Left cardiac atrium (tissue), 4 donors: ENCODE measurements at places on chromosomes 6 and 20. TPM values are rescaled to one million over a fixed set of nuclear protein-coding genes. Genes with fewer than 3 reads are reported as not detected.
A peak's percentile ranks its signal among the peaks of the same experiment; 100 is the strongest.

The SLC22A16 gene
- 0.26 TPM for total RNA-seq

The DEFB128 gene
- not detected for total RNA-seq

The FAM83C gene
- total RNA-seq: not detected

The SSTR4 gene
- total RNA-seq: not detected

DNA sequence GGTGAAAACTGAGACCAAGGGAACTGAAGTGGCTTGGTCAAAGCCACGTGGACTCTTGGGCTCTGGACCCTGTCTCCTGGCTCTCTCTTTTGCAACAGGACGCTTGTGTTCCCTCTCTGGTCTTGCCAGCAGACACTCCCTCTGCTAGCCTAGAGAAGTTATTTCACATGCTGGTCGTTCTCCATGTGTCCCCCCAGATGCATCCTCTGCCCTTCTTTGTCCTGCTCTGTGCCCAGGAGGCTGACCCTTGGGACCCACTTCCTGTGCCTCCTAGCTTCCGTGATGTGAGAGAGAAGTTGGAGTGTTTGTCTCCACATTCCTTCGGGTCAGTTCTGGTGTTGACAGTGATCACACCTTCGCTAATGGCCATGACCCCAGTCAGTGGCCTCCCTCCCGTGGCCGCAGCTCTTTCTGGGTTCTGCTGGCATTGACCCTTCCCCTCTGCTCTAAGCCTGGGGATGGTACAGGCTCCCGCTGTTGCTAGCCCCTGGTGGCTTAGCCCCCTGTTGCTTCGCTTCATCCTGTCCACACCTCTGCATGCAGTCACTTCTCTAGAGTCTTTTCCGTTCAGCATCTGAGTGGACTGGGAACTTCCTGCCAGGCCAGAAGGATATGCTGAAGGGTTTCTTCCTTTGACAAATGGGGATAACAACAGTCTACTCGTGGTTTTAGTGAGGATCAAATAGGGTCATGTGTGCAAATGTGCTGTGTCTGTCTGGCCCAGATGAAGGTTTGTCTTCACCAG is 70.1 kb upstream of the BMP2 start:
- no peak for DNase-seq

GRCh38 chr6:3291346-3291745 is 32.6 kb downstream of the PSMG4 start:
- no peak for DNase-seq

The NT5E gene
- total RNA-seq: 9.5 TPM

The ID4 gene
- total RNA-seq: 9.0 TPM

The MMS22L gene
- 4.0 TPM for total RNA-seq

- DNase-seq: no peak
These were observed 1.4 kb downstream of the PREP start for GRCh38 chr6:105401247-105402089.

DNA sequence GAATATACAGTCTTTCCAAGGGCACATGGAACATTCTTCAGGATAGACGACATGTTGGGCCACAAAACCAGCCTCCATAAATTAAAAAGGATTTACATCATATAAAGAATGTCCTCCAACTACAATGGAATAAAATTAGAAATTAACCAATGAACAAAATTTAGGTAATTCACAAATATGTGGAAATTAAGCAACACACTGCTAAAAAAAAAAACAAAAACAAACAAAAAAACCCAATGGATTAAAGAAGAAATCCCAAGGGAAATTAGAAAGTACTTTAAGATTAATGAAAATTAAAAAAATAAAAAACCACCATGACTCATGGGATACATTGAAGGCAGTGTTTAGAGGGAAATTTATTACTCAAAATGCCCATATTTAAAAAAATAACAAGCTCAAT is 21.4 kb upstream of the NT5E start:
- DNase-seq: no peak

GRCh38 chr6:125375821-125376220 is 74.1 kb upstream of the HDDC2 start:
- DNase-seq: no peak

The MYO6 gene
- 6.5 TPM for total RNA-seq

DNA sequence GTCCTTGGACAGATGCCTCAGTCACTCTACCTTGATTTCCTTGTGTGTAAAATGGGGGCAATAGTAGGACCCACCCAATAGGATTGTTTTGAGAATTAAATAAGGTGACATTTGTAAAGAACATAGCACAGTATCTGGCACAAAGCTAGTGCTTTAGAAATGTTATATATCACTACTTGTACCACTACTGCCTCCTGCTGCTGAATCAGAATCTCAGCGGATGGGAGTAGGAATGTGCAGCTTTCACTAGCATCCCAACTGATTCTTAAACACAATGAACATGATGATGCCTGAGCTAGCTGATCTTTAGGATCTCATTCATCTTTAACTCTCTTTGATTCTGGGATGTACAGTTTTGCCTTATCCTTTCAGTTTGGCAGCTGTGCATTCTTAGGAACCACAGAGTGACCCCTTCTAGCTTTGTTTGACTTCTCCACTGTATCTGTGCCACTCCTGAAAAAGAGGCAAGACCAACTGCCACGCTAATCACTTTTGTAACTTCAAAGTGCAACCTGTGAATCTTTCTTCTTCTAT is 7.2 kb downstream of the PBOV1 start:
- DNase-seq: no peak

DNA sequence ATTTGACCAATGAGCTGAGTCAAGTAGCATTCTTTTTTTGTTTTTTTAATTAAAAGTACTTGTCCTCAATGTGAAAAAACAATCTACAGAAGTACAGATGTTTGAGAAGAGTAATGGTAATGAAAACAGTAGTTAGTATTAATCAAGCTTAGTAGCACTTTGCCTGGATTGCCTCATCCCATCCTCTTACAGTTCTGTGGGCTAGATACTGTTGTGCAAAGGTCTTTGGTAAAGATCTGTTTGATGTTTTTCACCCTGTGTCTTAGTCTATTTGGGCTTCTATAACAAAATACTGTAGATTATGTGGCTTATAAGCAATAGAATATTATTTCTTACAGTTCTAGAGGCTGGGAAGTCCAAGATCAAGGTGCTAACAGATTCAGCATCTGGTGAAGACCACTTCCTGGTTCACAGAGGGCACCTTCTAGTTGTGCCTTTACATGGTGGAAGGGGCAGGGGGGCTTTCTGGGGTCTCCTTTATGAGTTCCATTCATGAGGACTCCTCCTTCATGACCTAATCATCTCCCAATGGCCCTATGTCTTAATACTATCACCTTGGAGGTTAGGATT is 84.3 kb downstream of the SHLD1 start:
- no peak for DNase-seq

DNA sequence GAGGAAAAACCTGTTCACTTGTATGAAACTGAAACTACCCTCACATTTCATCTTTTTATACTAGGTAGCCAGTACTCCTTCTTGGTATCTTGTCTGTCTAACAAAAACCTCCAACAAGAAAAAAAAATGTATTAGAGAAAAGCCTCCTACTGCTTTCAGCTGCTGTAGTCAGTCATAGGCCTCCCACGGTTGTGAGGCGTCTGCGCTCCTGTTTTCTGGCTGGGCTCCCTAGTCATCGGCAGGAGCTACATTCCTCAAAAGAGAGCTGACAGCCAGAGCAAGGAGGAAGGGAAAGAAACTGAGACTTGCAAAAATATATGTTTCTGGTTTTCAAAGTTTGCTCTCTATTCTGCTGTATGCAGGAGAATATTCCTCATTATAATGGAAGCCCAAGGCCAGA is 517.0 kb downstream of the LMBRD1 start:
- DNase-seq: no peak

DNA sequence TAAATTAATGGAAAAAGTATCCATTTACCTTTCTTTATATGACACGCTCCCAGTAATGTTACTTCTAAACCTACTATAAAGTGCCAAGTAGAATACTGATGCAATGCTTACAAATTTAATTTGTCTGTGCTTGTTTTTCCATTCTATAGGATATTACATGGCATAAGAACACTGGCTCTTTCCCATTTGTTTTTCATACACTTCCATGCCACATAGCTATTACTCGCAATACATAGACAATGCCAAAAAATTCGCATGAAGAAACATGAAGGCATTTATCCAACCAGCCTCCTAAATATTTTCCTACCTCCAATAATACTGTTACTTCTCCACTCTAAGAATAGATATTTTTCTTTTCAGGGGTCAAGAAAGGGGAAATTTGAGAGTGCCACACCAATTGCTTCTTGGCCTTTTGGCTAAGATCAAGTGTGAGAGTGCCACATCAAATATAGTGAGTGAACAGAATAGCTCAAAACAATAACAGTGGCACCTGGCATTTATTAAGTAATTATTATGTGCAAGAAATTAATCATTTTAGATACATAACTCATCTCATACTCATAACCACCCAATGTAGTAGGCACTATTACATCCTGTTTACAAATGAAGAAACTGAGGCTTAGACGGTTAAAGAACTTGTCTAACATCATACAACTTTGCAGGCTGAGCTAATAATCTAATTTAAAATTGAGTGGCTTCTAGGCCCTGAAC is 845 bp upstream of the DST start:
- no peak for DNase-seq

DNA sequence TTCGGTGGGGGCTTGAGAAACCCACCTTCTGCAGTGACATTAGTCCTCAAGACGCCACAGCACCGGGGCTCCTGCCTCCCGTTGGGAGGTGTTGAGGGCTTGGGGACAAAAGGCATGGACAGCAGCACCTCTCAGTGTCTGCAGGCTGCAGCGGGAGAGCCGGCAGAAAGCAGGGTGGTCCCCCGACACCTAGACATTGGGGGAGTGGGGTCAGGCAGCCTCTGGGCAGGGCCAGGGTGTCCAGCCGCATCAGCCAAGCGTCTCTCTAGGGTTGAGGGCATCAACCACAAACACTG is 264.7 kb downstream of the TAF4 start:
- no peak for DNase-seq

- DNase-seq: no peak
These were observed 167.9 kb upstream of the MAN1A1 start for GRCh38 chr6:119517428-119517827.

- no peak for DNase-seq
These were observed 61.4 kb upstream of the TOX2 start for GRCh38 chr20:43853174-43853803.

GRCh38 chr6:38320358-38320757 is 319.4 kb downstream of the BTBD9 start:
- DNase-seq: no peak

GRCh38 chr6:109236115-109237076 is 141.1 kb downstream of the CEP57L1 start:
- no peak for DNase-seq

The OXT gene
- total RNA-seq: 0.65 TPM

The MYB gene
- not detected for total RNA-seq

DNA sequence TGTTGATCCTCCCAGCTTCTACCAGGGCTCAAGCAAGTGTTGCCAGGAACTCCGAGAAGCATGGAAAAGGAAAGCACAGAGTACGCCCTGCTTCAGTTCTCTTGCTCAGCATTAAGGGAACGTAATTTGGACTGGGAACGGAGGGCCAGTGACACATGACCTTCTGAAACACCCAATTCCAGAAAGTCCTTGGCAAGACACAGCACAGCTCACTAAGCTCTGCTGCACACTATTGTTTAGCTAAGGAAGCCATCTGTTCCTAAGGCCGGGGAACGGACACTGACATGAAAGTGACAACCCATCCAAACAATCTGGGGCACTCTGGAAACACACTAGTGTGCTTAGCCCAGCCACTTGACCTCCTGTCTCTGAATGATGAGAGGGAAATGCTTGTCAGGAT is 56.9 kb upstream of the NXT1 start:
- peak; percentile 57 for DNase-seq

DNA sequence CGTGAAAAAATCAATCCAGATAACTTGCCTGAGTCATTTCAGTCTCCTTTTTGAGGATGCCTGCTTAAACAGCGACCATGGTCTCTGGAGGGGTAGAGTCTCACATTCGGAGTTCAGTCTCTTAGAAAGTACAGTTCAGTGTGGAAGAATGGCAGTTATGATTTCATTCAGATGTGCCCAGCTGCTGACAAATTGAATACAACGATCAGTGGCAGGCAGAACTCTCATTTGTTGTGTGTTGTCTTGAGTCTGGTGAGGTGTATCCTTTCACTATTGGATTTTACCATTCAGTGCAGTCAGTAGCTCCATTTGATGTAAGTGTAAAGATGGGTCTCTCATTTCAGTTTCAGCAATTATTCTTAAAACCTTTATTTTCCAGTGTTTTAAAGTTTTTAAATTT is 639 bp upstream of the TULP4 start:
- no peak for DNase-seq

DNA sequence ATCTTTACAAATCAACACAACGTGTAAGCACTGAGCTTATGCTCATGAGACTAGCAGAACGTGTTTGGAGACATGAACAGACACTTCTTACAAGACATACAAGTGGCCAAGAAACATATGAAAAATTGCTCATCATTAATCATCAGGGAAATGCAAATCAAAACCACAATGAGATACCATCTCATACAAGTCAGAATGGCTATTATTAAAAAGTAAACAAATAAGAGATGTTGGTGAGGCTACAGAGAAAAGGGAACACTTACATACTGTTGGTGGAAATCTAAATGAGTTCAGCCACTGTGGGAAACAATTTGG is 327.9 kb upstream of the SOX4 start:
- no peak for DNase-seq

- no peak for DNase-seq
These were observed 45.4 kb downstream of the RPF2 start for GRCh38 chr6:111027219-111027618.
